ENCODE measurements at places on chromosomes 6 and 20. TPM values are rescaled to one million over a fixed set of nuclear protein-coding genes. Genes with fewer than 3 reads are reported as not detected.

RRP36 gene
- 53.1 TPM for total RNA-seq

SNX9 gene
- 66.2 TPM for total RNA-seq

PDE7B gene
- 17.4 TPM for total RNA-seq

DDX43 gene
- 1.3 TPM for total RNA-seq

DNA sequence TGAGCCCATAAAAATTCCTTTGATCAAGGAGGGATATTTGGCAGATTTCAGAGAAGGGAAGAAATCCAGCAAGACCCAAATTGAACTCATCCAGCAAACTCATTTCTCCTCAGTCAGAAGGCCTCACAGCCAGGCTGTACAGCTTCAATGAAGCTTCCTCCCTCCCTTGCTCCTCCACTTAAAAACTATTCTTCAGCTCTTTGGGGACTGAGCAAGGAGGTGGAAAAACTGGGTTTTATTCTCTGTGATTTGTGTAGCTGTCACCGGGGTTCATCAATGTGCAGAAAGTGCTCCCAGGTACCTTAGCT, 158.7 kb upstream of the ZNF184 start:
- no peaks in the 10 kb centered on the region for H3K36me3 ChIP-seq
- no peak overlapping the region for H3K27ac ChIP-seq
- H3K27me3 ChIP-seq, result no peaks in the 10 kb centered on the region
- DNase-seq, result no peak

- no peak overlapping the region for H3K4me3 ChIP-seq
- no peaks in the 10 kb centered on the region for H3K36me3 ChIP-seq
- DNase-seq, result no peak
These were observed 22.8 kb upstream of the CCN6 start for GRCh38 chr6:112030961-112031660.

DNA sequence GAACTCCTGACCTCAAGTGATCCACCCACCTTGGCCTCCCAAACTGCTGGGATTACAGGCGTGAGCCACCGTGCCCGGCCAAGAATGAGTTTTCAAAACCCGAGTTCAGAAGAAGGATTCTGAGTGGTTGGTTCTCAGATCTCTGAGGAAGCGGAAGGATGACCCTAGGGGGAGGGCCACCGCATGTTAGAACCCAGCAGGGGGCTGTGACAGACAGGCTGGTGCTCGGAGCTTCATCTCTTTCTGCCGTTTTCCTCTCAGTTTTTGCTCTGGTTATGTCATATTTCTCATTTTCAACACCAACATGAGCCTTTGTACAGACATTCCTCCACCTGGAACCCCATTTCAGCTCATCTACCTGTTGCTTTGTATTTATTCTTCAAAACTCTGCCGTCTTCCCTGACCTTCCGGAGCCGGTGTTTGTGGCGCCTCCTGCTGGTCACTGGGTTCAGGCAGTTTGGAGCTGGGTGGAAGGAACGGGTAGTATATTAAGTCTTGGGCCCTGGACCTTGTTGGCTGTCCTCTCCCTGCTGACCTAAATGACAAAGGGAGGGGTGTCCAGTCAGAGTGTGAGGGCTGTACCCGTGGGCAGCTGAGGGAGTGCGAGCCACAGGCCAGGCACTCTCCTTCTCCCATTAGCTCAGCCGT, at the start of gene DEFB123:
Gene DEFB123 (plus strand): TSS at position 621 of the 648 bp plus-strand sequence. CDS start 67 bp downstream, outside the sequence.
- H3K4me1 ChIP-seq, result no peaks in the 10 kb centered on the region
- no peak within 1 kb of the TSS for H3K4me3 ChIP-seq
- no peak within 1 kb of the TSS for H3K27ac ChIP-seq
- H3K27me3 ChIP-seq, result no peaks in the 10 kb centered on the region
- H3K36me3 ChIP-seq, result no peaks in the 10 kb centered on the region

- no peak overlapping the region for H3K27ac ChIP-seq
- H3K4me1 ChIP-seq, result peaks cover 1% of the 10 kb centered on the region
- no peak for DNase-seq
- no peaks in the 10 kb centered on the region for H3K27me3 ChIP-seq
- no peak overlapping the region for H3K4me3 ChIP-seq
These were observed 809.4 kb upstream of the CITED2 start for GRCh38 chr6:140183881-140184280.

- no peak overlapping the region for H3K4me3 ChIP-seq
- no peaks in the 10 kb centered on the region for H3K27me3 ChIP-seq
- H3K4me1 ChIP-seq, result no peaks in the 10 kb centered on the region
- no peak overlapping the region for H3K27ac ChIP-seq
- H3K36me3 ChIP-seq, result no peaks in the 10 kb centered on the region
These were observed 476.9 kb downstream of the KHDRBS2 start for GRCh38 chr6:61809004-61809595.

DNA sequence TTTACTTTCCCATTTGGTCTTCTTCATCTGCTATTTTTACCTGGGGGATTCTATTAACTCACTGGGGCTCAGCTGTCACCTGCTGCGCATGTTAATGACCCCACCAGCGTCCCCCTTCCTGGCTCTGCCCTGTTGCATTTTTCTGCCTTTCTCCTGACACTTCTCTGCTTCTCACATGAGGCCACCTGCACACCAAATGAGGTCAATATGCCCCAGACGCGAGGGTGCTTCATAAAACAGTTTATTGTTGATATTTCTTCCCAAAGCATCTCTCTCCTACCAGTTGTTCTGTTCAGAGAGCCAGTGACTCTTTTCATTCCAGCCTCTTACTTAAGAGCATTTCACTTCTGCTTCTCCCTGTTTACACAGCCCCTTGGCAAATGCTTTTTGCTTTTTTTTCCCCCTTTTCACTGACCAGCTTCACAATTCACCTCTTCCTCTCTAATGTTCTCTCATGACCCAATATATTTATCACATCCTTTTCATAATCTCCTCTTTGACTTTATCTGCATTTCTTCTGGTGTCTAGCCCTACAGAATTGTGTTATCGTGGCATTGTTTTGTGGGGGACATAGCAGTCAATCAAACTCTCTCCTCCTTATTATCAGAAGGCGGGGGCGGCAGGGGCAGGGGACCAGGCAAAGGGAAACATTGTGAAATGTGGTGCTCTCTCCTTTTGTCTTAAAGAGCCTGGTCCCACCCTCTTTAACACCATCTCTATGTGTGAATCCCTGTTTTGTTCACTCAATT, 545.8 kb upstream of the CITED2 start:
- H3K4me3 ChIP-seq, result no peak overlapping the region
- peaks cover 3% of the 10 kb centered on the region for H3K4me1 ChIP-seq
- no peak overlapping the region for H3K27ac ChIP-seq
- no peak for DNase-seq

- H3K4me1 ChIP-seq, result no peaks in the 10 kb centered on the region
- no peaks in the 10 kb centered on the region for H3K36me3 ChIP-seq
- no peak for DNase-seq
- H3K27me3 ChIP-seq, result no peaks in the 10 kb centered on the region
- H3K27ac ChIP-seq, result no peak overlapping the region
These were observed 280.5 kb upstream of the JAG1 start for GRCh38 chr20:10954137-10954840.

GRCh38 chr20:19735446-19735845, 22.6 kb upstream of the RIN2 start:
- DNase-seq, result peak; percentile 72
- no peaks in the 10 kb centered on the region for H3K27me3 ChIP-seq
- no peaks in the 10 kb centered on the region for H3K36me3 ChIP-seq
- H3K4me1 ChIP-seq, result peaks cover 19% of the 10 kb centered on the region

GRCh38 chr20:57786304-57786932, 76.6 kb upstream of the PMEPA1 start:
- no peak overlapping the region for H3K27ac ChIP-seq
- no peak overlapping the region for H3K4me3 ChIP-seq
- no peaks in the 10 kb centered on the region for H3K36me3 ChIP-seq
- H3K4me1 ChIP-seq, result peaks cover 15% of the 10 kb centered on the region
- no peak for DNase-seq

GRCh38 chr6:14981960-14982359, 263.9 kb upstream of the JARID2 start:
- H3K4me3 ChIP-seq, result no peak overlapping the region
- H3K27ac ChIP-seq, result no peak overlapping the region
- no peaks in the 10 kb centered on the region for H3K27me3 ChIP-seq
- H3K4me1 ChIP-seq, result peaks cover 12% of the 10 kb centered on the region

DNA sequence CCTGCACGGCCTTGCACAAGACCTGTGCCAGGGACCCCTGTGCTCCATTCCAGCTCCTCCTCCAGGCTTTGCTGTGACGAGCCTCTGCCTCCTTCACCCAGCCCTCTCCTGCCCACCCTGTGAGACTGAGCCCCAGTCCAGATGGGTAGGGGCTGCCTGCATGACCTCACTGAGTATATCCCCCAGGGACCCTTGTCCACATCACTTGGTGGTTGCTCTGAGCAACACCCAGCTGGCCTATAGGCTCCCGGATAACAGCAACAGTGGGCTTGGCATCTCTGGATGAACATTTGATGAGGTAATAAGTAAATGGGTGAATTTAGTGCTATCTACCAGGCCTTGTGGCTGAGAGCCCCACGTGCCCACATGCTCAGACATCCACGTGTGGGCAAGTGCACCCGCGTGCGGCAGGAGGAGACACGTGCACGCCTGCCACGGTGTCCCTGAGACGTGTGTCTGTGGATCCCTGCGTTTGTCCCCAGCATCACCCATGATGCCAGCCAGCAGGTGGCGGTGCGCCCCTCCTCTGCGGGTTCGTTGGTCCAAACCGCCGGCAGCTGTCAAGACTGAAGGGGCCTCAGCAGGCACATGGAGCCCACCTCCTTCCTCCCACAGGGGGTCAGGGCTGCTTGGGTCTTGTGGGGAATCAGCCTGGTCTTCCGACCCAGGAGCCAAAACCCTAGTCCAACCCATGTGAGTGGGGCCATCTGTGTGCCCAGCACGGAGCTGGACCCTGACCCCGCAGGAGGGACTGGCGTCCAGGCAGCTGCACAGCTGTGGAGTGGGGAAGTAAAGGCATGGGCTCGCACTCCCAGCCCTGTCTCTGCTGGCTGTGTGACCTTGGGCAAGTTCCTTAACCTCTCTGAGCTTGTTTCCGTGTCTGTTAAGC, 45.9 kb downstream of the FGD2 start:
- no peaks in the 10 kb centered on the region for H3K27me3 ChIP-seq
- DNase-seq, result peak; percentile 89
- H3K4me1 ChIP-seq, result no peaks in the 10 kb centered on the region
- H3K4me3 ChIP-seq, result no peak overlapping the region
- no peak overlapping the region for H3K27ac ChIP-seq

DNA sequence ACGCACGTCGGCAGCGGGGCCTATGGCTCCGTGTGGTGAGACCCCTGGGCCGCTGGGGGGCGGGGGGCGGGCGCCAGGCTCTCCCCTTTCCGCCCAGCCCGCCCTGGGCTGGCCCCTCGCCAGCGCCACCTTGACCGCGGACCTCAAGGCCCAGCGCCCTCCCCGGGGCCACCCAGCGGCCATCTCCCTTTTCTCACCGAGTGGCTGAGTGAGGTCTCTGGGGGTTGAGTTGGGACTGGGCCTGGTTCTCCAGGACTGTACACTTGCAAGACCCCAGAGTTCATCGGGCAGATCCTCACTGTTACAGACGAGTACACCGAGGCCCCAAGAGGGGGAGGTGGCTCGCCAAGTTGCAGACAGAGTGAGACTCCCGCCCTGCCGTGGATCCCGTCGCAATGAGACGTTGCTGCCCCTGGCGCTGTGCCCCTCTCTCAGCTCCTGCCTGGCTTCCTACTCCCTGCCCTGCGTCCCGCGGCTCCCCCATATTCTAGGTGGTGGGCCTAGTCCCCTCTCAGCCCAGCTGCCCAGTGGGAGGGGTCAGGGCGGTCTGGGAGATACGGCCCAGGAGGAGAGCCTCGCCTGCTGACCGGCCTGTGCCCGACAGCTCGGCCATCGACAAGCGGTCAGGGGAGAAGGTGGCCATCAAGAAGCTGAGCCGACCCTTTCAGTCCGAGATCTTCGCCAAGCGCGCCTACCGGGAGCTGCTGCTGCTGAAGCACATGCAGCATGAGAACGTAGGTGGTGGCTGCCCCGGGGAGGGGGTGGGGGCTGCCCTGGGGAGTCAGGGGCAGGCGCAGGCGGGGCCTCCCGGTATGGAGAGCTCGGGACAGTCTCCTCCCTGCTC, 576 bp downstream of the MAPK13 start:
- H3K4me3 ChIP-seq, result peak overlapping the region; percentile 33
- peaks cover 27% of the 10 kb centered on the region for H3K4me1 ChIP-seq
- H3K27ac ChIP-seq, result peak overlapping the region; percentile 31
- H3K36me3 ChIP-seq, result no peaks in the 10 kb centered on the region
- no peaks in the 10 kb centered on the region for H3K27me3 ChIP-seq
